ENCODE measurements at places on chromosomes 6 and 20.
A peak's percentile ranks its signal among the peaks of the same experiment; 100 is the strongest.

DNA sequence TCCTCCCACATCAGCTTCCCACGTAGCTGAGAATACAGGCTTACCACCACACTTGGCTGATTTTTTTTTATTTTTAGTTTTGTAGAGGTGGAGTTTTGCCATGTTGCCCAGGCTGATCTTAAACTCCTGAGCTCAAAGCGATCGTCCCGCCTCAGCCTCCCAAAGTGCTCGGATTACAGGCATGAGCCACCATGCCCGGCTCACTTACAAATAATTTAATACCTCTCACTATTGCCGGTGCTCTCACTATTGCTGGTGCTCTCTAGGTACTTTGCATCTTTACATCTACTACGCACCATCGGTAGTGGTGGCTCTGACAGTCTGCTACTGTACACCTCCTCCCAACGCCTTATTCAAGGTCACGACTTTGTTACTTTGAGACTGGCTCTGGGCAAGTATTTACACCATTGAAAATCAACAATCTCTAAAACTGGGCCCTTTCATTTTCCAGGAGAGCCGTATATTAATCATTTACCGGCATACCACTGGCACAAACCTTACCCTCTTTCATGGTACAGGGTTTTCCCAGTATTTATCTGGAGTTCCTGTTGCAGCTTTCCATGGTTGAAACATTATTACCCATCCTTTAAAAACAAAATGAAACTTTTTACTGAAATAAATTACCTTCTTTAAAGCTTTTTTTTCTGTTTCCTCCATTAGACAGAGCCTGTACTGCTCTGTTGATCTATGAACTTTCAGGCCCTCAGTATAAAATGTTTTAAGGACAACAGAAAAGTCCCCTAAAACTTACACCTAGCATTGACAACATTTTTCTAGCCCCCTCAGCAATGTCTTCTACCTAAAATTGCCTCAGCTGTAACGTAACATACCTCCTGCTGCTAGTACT is 259.6 kb upstream of the PLCB4 start:
- no peak for DNase-seq

- no peak for DNase-seq
Measured at GRCh38 chr20:52482044-52482443, 290.5 kb upstream of the ZFP64 start.

- DNase-seq = no peak
Measured at GRCh38 chr6:23420659-23421350, 705.2 kb upstream of the NRSN1 start.

- DNase-seq = peak; percentile 60
Measured at GRCh38 chr20:11452326-11452725, 465.4 kb upstream of the BTBD3 start.

- peak; percentile 66 for DNase-seq
Measured at GRCh38 chr6:87714093-87714842, 12.2 kb upstream of the AKIRIN2 start.

GRCh38 chr6:46933751-46934150 is 12.0 kb upstream of the ADGRF5 start:
- DNase-seq = peak; percentile 36

Data from fibroblast of upper back skin (primary cell).